ENCODE measurements at places on chromosomes 7 and 10. TPM values are rescaled to one million over a fixed set of nuclear protein-coding genes. Genes with fewer than 3 reads are reported as not detected.

GRCh38 chr7:52831321-52831720 lies 204.1 kb upstream of the POM121L12 start:
- no peak for DNase-seq

MGAM2 gene
- 0.04 TPM for polyA plus RNA-seq

- DNase-seq: no peak
Measured at GRCh38 chr7:54596747-54597146, 54.6 kb downstream of the VSTM2A start.

ZNF485 gene
- polyA plus RNA-seq: 2.7 TPM

GRCh38 chr7:35553519-35553918 lies 141.4 kb downstream of the HERPUD2 start:
- no peak for DNase-seq

Measured in forelimb muscle (tissue), 1 donor.